ENCODE measurements at places on chromosomes 2 and 18.

- no peak for DNase-seq
Observed at GRCh38 chr2:131046918-131047652, 46.2 kb downstream of the FAM168B start.

- DNase-seq, result no peak
Observed at GRCh38 chr2:148552675-148553331, 91.7 kb upstream of the EPC2 start.

DNA sequence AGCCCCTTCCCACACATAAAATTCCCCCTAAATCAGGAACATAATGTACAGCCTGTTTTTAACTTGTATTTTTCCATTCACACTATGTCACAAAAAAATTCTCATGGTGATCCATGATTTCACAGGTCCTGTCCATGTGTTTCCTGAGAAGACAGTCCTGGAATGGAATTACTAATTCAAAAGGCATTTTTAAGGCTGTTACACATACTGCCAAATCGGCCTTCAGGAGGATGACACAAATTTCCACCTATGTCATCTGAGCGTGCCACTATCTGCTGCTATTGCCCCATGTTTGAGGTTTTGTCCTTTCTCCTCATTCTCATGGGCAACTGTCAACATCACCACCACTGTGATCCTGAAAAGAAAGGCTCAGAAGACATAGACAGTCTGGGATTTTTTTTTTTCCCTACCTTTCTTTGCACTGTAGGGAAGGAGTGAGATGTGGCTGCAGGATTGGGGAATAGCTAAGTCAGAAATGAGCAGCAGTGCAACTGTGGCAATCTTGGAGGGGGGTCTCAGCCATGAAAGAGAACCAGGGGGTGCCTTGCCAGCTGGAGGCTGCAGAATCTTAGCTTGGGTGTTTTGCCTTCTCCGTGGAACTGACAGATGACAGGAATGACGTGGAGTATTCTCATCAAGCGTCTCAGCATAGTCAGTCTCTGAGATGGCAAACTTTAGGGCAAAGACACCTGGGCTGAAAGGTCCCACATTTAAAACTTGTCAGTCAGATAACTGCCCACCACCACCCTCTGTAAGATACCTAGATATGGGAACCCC is 73.4 kb downstream of the MARCHF4 start:
- peak; percentile 78 for DNase-seq

DNA sequence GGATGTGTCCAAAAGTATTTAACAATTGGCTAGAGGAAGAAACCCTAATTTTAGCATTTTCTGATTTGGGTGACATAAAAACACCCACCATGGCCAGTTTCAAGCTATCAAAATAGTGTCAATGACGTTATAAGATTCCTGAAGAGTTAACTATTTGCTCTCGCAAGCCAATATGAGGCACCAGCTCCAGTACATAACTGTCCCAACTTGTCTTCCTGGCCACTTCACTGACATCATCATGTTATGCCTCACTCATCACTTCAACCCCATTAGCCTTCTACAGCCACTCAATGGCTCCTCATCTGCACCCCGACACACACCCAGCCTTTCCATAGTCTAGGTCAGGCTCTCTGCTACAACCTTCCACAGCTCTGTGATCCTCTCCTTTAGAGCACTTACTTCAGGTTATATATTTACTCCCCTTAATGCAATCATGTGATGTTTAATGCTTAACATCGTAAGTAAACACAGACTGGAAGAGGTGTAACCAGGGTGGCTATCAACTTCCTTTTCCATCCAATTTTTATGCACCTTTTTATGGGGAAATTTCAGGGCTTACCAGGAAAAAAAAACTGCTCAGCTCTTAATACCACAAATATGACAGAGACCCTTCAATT is 158.7 kb downstream of the VWC2L start:
- DNase-seq, result no peak

- no peak for DNase-seq
Observed at GRCh38 chr2:26745609-26746327, 18.3 kb upstream of the SLC35F6 start.

DNA sequence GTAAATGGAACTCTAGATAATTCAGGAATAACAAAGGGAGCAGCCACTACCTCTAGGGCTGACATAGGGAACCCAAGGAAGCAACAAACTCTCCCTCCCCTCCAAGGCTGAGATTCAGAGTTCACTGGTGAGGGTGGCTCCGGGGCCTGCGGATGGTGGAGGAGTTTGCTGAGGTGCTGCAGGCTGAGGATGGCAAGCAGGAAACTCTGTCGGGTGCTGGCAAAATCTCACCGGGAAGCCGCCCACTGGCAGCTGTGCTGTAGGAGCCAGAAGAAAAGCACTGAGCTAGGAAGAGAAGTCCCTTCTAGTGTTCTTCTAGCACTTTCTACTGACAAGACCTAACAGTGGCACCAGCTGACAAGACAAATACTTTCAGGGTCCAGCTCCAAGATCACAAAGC is 12.5 kb upstream of the HAAO start:
- no peak for DNase-seq

DNA sequence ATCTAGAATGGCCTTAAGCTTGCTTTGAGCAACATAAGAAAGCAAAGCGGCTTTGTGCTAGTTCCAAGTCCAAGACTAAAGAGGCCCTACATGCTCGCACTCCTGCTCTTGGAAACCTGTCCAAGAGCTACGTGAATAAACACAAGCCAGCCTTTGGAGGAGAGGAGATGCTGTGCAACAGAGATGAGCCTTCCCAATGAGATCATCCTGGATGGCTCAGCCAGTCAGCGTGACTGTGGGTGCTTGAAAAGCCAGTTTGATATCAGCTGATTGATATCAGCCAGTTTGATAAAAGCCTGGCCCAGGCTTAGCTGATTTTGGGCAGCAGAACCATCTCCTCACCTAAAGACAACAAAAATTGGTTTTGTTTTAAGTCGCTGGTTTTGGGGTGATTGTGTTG is 481.0 kb upstream of the DSEL start:
- no peak for DNase-seq

- no peak for DNase-seq
Observed at GRCh38 chr18:79937103-79937860, 14.2 kb downstream of the SLC66A2 start.

DNA sequence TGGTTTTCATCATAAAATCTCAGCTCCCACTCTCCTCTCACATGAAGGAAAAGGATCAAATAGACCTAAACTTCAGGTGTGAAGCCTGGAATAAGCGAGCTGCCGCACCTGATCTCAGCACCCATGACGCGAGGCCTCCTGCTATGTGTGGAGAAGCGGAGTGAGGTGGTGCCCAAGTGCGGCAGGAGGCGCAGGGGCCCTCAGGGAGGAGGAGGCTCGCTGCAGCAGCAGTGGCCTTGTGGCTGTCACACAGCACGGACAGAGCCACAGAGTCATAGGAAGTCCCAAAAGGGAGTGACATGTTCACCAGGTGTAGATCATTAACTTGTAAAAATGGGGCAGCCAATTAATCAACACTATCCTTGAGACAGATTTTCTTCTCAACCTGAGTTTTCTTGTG is 9.1 kb downstream of the SCLY start:
- DNase-seq, result no peak

GRCh38 chr2:43068631-43069517 is 157.5 kb downstream of the ZFP36L2 start:
- DNase-seq, result no peak

- no peak for DNase-seq
Observed at GRCh38 chr18:75216212-75216910, 5.8 kb downstream of the TSHZ1 start.

DNA sequence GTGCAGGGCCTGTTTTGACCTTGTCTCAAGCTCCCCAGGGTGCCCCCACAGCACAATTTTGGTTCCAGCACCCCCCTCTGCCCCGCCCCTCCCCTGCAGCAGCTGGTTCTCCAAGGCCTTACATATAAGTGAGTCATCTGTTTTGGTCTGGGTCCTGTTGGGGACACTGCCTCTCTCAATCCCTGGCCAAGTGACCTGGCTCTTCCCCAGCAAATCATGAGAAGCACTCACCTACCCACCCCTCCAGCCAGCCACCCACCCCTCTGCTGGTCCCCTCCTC is 90.5 kb downstream of the INHBB start:
- no peak for DNase-seq

- no peak for DNase-seq
Observed at GRCh38 chr18:61062258-61062657, 271.0 kb upstream of the CDH20 start.

- DNase-seq, result no peak
Observed at GRCh38 chr2:98583816-98584618, 24.3 kb downstream of the COA5 start.

DNA sequence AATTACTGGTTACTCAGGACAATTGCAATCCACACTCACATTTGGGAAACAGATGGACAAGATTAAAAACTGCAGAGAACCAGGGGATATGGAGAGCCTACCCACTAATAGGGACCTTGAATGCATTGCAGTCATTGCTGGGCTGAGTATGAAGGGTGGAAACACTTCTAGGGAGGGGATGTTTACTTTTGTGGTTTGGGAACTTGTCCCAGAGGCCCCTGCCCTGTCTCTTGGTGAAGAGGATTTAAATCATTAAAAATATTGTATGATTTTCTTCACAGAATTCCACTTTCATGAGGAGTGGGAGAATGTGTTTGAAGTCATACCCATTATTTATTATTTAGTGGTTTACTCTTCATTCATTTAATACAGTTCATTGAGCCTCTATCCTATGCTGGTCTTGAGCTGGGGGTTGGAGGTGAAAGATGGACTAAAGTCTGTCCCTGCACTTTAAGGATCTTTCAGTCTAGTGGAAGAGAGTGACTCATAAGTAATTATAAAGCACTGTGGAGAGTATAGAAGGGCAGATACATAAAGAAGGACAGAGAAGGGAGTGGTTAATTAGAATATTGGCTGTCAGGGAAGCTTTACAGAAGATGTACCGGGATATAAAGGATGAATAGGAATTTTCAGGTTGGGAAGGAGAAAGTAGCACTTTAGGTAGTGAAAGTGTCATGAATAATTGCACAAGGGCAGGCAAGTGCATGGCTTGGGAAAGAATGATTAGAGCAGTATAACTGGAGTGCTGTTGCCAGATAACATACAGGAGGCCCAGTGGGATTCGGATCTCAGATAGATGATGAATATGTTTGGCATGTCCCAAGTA is 313.4 kb downstream of the LPIN1 start:
- DNase-seq, result no peak

- DNase-seq, result no peak
Observed at GRCh38 chr2:152569186-152569585, 148.1 kb downstream of the PRPF40A start.

- peak; percentile 96 for DNase-seq
Observed at GRCh38 chr2:26345545-26346453, at the start of gene SELENOI. TSS of gene SELENOI (plus strand) at chr2:26346143. CDS start at chr2:26346233, 90 bp downstream.

DNA sequence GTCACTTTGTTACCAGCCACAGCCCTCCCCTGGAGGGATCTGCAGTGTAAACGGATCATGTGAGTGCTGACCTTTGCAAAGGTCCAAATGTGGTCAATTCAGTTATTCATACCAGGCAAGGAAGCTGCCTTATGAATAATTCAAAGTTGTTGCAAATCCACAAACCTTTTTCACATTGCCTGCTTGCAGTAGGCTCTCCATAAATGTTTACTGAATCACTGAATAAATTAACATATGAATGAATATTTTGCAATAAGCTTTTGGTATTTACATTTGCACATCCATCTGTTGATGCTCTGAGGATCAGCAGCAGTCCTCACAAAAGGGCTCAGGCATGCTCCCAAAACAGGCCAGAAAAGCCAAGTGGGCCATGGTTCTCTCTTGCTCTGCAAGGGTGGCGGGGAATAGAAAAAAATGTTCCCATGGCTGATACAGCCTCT is 156.8 kb downstream of the VAPA start:
- no peak for DNase-seq

GRCh38 chr2:190891372-190891771 is 10.8 kb downstream of the GLS start:
- DNase-seq, result no peak

- DNase-seq, result no peak
Observed at GRCh38 chr18:45106331-45106774, 425.7 kb downstream of the SETBP1 start.

DNA sequence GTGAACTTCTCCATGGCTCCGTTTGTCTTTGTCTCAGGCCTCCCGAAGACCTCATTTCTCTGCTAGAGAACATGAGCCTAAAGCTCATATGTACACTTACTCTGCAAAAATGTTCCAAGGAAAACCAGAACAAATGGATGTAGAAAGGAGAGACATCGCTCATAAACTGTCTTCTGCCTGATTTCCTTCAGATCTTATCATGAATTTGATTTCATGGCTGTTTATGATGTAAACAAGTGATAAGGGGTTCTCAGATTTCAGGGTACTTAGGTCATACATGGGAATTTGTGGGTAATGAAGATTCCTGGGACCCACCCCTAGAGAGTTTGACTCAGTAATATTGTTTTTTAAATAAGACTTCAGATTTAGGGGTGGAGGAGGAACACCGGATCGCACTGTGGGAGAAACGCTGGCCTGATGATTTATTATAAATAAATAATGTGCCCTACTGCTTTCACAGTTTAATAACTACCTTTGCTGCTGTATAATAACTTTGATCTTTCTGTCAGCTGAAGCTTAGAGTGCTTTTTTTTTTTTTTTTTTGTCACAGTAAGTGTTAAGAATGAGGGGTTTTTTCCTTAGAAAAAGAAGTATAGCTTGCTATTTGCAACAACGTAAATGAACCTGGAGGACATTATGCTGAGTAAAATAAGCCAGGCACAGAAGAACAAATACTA is 14.9 kb downstream of the AOX1 start:
- DNase-seq, result no peak

GRCh38 chr2:240572141-240573031 is 4.1 kb downstream of the RNPEPL1 start:
- DNase-seq, result no peak

DNA sequence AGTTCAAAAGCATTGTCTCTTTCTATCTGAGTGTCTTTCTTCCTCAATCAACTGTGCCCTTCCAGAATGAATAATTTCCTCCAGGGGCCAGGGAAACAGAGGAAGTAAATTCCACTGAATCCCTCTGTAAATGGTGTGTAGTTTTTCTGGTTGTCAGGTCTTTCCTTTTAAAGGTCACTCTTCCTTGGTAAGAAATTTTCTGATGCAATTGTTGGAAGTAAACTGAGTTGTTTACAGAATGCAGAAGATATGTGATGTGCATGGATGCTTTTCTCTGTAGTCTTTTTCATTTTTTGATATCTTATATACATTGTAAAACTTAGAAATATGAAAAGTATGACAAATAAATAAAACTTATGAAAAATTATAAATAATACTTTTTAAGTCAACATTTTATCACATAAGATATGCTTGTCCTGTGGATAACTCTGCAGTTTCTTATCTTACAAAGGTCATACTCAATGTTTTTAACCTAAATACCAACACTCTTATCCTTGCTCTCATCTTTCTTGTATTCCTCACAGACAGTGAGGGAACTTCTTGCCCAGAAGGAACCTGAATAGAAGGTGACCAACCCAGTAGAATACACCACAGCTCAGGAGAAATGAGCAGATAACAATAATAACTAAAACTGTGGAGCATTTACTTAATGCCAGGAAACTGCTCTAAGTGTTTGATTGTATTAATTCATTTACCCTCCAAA is 234.5 kb downstream of the METTL4 start:
- no peak for DNase-seq

- DNase-seq, result no peak
Observed at GRCh38 chr2:10980071-10980470, 68.3 kb downstream of the KCNF1 start.

GRCh38 chr2:240377366-240377765 is 58.1 kb upstream of the GPC1 start:
- DNase-seq, result no peak

- no peak for DNase-seq
Observed at GRCh38 chr2:57111531-57111930, 927.7 kb downstream of the CCDC85A start.

- DNase-seq, result no peak
Observed at GRCh38 chr2:60973705-60974104, 43.8 kb upstream of the PEX13 start.

GRCh38 chr2:42928692-42929545 is 136.5 kb upstream of the HAAO start:
- DNase-seq, result no peak

Measured in AG09309 (cell line).